CD4-positive, CD25-positive, alpha-beta regulatory T cell (primary cell): ENCODE measurements at places on chromosomes 5 and 9. TPM values are rescaled to one million over a fixed set of nuclear protein-coding genes. Genes with fewer than 3 reads are reported as not detected.

- DNase-seq: no peak
Measured at GRCh38 chr9:15137089-15137488, 169.9 kb downstream of the TTC39B start.

GRCh38 chr9:125996791-125997190, 249.6 kb downstream of the PBX3 start:
- DNase-seq: no peak

DNA sequence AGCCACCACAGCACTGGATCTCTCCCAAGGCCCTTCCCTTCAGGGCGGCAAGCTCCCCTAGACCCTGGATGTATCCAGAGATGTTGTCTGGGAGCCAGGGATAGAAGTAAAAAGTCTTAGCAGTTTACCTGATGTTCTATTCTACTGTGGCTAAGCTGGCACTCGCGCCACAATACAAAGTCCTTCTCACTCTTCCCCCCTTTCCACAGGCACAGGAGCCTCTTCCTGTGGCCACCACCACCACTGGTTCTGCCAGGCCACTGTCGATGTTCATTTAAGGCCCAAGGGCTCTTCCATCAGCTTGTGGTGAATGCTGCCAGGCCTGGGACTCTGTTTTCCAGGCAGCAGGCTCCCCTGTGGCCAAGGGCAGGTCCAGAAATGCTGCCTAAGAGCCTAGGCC, 33.7 kb downstream of the MEGF9 start:
- DNase-seq: no peak

GRCh38 chr5:131386779-131387178, 122.9 kb downstream of the CDC42SE2 start:
- no peak for DNase-seq

The FBXW2 gene
- total RNA-seq: 87.8 TPM
